ENCODE measurements at places on chromosomes 13 and 19.

GRCh38 chr13:19661126-19661525, 27.7 kb downstream of the MPHOSPH8 start:
- no peak for DNase-seq

DNA sequence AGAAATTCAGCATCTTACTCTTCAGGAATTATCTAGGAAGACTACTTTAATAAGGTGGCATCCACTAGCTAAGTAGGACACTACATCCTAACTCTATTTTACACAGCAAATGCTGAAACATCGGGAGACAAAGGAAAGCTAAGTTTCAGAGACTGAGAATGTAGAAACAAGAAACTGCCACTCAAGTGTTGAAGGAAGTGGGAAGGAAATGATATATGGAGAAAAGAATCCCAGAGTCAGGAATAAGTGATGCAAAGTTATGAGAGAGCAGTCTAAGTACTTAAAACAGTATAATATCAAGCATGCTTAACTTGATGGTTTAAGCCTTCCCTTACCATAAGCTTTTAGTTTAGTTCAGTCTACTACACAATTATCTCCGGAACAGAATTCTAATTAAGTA, 52.4 kb downstream of the RBM26 start:
- DNase-seq, result no peak

GRCh38 chr13:113592571-113592970, 8.0 kb downstream of the TFDP1 start:
- DNase-seq, result no peak

GRCh38 chr19:35336166-35336955, 7.4 kb downstream of the CD22 start:
- DNase-seq, result no peak

GRCh38 chr19:51560339-51560738, 10.7 kb upstream of the ZNF175 start:
- DNase-seq, result no peak

DNA sequence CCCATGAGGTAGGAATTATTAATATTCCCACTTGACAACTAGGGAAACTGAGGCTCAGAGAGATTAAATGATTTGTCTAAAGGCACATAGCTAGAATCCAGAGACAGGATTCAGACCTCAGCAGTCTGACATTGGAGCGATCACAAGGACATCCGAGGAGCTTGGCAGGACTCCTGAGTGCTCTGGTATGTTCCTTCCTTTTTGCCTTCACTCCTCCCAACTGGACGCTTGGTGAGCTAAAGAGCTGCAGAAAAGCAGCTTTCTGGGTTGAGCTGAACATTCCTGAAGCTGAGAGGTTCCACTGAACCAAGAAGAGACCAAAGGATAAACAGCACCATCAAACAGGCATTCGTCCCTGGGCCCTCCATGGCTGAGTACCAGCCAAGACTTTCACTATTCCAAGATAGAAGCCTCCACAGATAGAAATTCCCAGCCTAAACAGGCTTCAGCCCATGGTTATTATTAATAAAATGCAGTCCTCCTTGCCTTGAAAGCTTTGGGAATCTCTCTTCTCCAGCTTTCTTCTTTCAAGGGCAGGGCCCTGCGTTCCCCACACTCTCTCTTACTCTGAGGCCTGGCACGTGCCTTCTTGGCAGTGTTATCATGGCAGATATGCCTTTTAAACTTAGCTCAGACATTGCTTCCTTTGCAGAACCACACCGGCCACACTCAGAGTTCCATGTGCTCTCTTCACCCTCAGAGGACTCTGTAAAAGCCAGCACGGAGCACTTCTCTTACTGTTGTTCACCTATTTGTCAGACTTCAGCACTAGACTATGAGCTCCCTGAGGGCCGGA, 97.1 kb downstream of the CYSLTR2 start:
- no peak for DNase-seq

DNA sequence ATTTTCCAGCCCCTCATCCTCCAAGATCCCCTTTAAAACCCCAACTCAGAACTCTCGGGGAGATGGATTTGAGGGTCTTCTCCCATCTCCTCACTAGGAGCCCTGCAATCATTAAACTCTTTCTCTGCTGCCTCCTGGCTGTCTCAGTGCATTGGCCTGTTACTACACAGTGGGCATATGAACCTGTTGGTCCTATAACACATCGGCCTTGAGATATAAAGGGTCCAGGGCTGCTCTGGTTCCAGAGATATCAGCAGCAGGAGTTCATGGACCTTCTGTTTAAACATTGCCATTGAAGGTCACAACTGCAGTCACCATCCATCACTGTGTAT, 3.8 kb upstream of the METTL21C start:
- DNase-seq, result no peak

GRCh38 chr19:2291185-2291751, 9.3 kb upstream of the PEAK3 start:
- DNase-seq, result no peak

DNA sequence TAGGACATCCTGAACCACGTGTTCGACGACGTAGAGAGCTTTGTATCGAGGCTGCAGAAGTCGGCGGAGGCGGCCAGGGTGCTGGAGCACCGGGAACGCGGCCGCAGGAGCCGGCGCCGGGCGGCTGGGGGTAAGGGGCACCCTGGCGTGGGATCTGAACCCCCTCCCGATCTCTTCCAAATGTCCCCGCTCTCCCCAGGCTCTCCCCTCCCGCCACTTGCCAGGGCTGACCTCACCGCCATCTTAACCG, 6.0 kb downstream of the EPS8L1 start:
- DNase-seq, result no peak

DNA sequence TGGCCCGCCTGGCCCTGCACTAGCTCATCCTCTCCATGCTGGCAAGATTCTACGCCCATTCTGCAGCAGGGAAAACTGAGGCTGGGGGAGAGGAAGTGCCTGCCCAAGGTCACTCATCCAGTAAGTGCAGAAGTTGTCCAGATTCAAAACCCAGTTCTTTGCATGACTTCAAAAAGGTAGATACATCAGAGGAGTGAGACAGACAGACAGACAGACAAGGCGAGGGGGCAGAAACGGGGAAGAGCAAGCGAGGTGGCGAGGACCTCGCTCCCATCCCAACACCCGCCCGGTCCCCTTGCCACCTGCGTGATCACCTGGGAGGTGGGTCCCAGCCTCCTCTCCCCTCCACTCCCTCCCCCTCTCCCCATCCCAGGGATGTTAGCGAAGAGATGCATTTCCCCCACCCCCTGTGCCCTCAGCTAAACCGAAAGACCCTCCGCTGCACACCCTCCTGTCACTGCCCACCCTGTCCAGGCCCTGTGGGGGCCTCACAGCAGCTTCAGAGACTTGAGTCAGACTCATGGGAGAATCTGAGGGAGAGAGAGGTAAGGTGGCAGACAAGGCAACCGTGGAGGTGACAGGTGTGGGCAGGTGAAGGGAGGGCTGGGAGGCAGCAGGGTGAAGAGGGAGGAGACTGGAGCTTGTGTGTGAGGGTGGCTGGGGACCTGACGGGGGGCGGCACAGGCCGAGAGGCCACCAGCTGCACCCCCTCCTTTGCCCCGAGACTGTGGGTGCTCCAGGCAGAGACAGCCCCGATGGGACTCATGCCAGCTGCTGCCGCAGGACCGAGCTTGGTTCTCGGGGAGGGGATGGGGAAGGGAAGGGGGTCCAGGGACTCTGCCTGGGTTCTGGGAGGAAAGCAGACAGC, 18.9 kb downstream of the LRRC4B start:
- no peak for DNase-seq

- no peak for DNase-seq
Observed at GRCh38 chr13:65990684-65991083, 1239.5 kb downstream of the PCDH9 start.

DNA sequence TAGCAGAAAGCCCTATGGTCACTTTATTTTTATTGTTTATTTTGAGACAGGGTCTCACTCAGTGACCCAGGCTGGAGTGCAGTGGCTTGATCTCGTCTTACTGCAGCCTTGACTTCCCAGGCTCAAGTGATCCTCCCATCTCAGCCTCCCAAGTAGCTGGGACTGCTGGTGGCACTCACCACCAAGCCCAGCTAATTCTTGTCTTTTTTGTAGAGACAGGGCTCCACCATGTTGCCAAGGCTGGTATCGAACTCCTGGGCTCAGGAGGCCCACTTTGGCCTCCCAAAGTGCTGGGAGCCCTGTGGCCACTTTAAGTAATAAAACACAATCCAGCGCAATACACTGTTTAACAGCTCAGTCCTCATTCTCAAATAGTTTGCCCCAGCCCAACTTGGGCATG, 69.3 kb downstream of the NUFIP1 start:
- no peak for DNase-seq

- no peak for DNase-seq
Observed at GRCh38 chr13:71877256-71877653, 10.3 kb upstream of the DACH1 start.
